HL-60 (cell line): ENCODE measurements at places on chromosomes 3 and 15.
A peak's percentile ranks its signal among the peaks of the same experiment; 100 is the strongest.

GRCh38 chr3:9248522-9249271, 749 bp downstream of the SRGAP3 start:
- DNase-seq: no peak

GRCh38 chr3:111311126-111311525, 230.9 kb upstream of the CD96 start:
- no peak for DNase-seq

- DNase-seq: peak; percentile 88
Observed at GRCh38 chr15:67091071-67091979, 25.9 kb downstream of the SMAD3 start.

GRCh38 chr3:169624533-169624972, 39.0 kb downstream of the MECOM start:
- DNase-seq: no peak

GRCh38 chr15:66876731-66877476, 174.9 kb downstream of the SMAD6 start:
- no peak for DNase-seq

DNA sequence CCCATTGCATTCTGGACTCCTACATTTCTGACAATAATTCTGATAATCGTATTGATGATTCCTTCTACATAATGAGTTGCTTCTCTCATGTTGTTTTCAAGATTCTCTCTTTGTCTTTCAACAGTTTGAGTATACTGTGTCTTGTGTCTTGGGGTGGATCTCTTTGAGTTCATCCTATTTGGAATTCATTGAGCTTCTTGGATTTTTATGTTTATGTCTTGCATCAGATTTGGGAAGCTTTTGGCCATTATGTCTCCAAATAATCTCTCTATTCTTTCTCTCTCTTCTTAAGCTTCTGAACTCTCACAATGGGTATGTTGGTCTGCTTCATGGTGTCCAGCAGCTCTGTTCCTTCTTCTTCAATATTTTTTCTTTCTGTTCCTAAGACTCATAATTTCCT, 592.2 kb downstream of the FHIT start:
- no peak for DNase-seq

DNA sequence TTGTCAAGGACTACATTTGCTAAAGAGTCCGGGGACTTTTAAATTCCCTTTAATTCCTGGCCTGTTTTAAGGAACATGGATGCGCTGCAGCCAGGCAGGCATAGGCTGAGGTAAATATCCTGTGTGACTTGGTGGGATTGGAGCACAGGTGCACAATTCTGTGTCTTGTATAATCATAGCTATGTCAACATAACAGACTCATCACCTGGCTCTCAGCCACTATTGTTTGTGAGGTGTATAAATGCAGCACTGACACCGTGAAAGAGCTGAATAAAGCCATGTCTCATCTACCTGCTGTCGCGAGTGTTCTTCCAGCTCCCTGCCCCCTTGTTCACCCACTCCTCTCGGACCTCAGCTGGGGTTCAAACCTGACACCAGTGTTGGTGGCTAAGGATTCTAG, 109.7 kb downstream of the MFSD1 start:
- no peak for DNase-seq

DNA sequence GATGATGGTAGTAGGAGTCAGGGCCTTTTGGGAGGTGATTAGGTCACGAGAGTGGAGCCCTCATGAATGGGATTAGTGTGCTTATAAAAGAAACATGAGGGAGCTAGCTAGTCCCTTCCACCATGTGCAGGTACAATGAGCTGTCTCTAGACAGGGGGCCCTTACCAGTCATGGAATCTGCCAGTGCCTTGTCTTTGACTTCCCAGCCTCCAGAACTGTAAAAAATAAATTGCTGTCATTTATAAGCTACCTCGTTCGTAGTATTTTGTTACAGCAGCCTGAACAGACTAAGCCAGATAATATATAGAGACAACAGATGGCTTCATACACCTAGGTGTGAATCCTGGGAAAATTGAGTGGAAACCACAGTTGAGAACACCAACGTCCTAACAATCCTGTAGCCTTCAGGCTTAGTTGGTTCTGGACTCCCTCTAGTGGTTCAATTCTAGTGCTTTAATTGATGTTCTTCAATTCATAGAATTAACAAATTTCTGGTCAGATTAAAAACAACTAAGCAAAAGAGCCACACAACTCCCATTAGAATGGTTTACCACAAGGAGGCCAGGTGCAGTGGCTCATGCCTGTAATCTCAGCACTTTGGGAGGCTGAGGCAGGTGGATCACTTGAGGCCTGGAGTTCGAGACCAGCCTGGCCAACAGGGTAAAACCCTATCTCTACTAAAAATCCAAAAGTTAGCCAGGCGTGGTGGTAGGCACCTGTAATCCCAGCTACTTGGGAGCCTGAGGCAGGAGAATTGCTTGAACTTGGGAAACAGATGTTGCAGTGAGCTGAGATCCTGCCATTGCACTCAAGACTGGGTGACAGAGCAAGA, 21.3 kb upstream of the GATM start:
- no peak for DNase-seq

- DNase-seq: no peak
Observed at GRCh38 chr15:97892167-97892938, 68.2 kb upstream of the ARRDC4 start.

- DNase-seq: no peak
Observed at GRCh38 chr15:32656091-32656490, 14.6 kb downstream of the SCG5 start.

DNA sequence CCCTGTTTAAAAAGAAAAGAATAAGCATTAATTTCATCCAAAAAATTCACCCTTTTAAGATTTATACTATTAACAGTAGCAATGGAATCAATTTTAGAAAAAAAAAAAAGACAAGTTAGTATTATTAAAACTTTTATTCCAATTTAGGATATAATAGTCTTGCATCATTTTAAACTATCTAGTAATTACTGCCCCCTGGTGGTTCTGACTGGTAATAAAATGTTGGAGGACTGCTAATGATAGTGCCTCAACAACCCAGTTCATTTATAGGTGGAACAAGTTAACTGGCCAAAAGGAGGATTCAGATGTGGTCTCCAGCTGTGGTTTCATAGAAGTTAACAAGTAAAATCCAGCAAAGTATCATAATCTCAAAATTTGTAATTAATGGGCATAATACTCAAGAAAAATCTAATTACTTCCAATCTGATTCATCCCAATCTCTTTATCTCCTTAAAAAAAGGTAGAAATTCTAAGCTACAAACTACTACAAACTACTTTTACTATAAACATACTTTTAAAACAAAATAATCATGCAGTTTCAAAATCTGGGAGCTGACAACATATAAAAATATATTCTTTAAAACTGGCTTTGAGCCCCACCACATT, 30.7 kb upstream of the WDR49 start:
- peak; percentile 8 for DNase-seq

DNA sequence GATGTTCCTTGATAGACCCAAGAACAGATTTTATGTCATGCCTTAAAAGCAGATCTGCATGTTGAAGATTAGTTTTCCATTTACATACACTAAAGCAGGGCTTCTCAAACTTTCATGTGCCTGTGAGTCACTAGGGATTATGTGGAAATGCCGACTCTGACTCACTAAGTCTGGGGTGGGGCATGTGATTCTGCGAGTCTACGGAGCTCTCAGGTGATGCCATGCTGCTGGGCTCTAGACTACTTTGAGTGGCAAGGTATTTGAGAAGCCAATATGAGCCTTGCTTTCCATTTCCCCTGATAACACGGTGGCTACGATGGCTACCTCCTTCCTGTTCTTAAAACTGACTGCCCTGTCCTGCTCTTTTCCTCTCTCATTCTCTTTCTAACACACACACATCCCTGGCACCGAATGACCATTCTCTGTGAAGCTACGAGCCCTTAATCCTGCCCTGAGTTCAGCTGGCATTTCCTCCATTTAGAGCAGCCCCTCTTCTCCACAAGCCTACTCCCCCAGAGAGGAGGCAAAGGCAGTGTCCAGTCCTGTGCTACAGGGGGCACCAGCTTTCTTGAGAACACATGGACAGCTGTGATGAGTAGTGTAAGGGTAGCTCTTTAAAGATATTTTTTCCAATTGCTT, 39.7 kb upstream of the PYGO1 start:
- no peak for DNase-seq

- no peak for DNase-seq
Observed at GRCh38 chr15:90588427-90588826, 58.7 kb downstream of the CRTC3 start.

- DNase-seq: no peak
Observed at GRCh38 chr3:186107215-186108105, 1.4 kb downstream of the ETV5 start.

DNA sequence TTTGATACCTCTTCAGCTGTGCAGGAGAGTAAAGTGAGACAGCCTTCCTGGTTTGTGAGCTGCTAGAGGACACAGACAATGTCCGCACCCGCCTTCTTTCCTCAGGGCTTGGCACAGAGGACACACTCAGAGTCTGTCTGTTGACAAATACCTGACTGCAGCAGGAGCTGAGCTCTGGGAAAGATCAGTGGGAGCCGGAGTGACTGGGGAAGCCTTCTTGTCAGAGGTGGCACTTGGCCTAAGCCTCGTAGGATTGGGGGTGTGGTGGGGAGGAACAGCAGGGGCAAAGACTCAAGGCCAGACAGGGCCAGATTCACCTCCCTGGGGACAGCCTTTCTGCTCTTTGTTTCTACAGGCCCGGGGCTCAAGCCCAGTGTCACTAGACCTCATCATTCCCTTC, 3.3 kb upstream of the IL17RC start:
- DNase-seq: no peak

- DNase-seq: no peak
Observed at GRCh38 chr3:115927197-115927596, 303.9 kb downstream of the GAP43 start.

DNA sequence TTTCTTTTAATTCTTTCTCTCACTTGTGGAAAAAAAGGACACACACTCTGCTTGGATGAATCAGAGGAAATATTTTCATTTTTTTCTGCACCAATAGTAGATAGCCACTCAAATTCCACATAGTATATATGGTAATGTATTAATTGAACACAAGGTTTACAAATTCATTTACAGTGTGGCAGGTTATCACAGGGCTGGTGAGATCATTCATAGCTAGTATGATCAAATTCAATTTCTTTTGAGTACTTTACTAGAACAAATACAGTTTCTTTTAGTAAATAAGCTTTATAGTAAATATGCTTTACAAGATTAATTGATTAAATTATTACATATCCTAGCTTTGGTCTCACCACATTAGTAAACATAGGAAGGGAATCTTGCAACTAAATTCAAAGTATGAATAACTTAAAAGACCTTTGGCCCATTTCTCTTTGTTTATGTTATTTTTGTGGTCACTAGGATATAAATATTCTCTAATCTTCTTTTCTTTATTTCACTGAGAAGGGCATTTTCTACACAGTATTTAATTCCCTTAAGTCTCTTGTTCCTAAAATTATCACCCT, 40.1 kb upstream of the PARP14 start:
- DNase-seq: no peak

GRCh38 chr3:192332386-192333291, 394.7 kb downstream of the FGF12 start:
- no peak for DNase-seq

DNA sequence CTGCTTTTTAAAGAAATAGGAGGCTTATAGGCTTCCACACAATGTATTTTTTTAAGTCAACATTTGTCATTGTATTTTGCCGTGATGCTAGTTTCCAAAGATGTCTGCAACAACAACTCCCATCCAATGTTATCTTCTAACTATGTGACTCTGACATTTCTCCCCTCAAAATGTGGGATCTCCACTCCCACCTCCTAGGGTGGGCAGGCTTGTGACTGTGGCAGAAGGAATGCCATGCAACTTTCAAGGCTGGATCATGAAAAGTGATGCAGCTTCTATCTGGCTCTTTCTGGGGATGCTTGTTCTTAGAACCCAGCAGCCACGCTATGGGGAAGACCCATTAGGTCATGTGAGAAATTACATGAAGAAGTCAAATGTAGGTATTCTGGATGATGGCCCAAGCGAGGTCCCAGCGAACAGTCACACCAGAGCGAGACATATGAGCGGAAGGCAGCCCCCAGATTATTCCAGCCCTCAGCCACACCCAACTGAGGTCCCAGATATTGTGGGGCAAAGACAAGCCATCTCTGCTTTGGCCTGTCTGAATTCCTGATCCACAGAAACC, 124.3 kb downstream of the BDH1 start:
- no peak for DNase-seq

GRCh38 chr3:100234364-100234763, 26.4 kb upstream of the TBC1D23 start:
- DNase-seq: no peak

GRCh38 chr3:186097663-186098451, 11.0 kb downstream of the ETV5 start:
- no peak for DNase-seq

DNA sequence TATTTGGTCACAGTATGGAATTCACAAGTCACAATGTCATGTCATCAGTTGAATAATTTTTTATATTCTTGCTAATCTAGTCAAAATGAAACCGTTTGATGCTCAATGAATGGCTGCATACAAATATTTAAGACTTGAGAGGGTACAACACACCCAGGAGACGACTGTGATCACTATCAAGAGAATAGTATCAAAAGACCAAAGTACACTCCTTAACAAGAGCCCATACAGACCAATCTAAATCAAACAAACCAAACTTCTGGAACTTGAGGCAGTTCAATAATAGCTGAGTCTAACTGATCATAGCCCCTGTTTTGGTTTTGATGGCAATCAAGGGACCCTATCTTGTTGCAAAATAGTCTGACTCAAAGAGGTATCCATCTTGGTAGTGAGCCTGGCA, 265.1 kb downstream of the THSD4 start:
- DNase-seq: no peak

- DNase-seq: no peak
Observed at GRCh38 chr15:95680728-95681127, 649.8 kb upstream of the NR2F2 start.

DNA sequence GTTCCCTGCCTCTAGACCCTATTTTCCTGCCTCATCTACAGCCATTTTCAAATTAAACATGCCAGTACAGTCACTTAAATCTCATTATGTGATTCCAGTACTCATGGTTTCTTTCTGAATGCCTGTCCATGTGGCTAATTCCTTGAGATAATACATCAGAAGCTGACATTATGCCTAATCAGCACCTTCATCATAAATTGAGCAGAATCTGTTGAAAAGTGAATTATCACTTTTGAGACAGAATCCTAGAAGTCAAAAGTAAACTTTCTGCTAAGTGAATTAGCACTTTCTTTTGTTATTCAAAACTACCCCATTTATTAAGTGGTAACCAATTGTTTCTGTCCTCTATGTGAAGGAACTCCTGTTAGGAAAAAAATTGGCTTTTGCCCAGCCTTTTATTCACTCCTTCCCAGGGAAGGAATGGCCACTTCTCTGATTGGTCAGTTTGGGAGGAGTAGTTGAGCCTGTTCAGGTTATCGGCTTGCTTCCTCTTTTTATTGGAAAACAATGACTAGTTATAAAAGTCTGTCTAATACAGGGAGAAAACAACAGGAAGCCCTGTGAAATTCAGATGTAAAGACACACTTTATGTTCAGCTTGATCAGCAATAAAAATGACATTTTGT, 40.5 kb downstream of the OSTN start:
- no peak for DNase-seq

DNA sequence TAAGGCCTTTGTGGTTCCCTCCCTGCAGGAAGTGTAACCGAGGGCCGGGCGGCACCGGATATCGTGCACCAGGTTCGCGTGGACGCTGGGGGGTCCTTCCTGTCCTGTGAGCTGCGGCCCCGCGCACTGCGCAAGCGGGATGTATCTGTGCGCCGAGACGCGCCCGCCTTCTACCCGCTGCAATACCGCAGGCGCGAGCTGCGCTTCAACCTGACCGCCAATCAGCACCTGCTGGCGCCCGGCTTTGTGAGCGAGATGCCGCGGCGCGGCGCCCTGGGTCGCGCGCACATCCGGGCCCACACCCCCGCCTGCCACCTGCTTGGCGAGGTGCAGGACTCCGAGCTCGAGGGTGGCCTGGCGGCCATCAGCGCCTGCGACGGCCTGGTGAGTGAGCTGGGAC, 35.9 kb downstream of the SAXO2 start:
- DNase-seq: no peak
